ENCODE measurements at places on chromosomes 1 and 21.

GRCh38 chr1:55232448-55233144 lies 17.4 kb upstream of the USP24 start:
- no peak for DNase-seq

DNA sequence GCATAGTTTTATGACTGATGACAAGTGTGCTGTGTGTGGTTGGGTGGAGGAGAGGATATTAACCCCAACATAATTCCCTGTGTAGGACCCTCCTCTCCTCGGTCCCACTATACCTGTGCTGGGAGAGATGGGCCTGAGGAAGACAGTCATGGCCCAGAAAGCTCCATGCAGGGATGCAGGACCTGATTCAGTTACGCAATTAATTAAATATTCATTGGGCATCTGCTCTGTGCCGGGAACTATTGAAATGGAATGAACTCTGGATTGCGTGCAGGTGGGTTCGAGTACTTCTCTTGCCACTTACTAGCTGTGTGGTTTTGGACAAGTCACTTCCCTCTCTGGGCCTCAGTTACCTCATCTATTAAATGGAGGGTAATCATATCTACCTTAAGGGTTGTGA lies 74.6 kb downstream of the CD247 start:
- DNase-seq = no peak

- DNase-seq = no peak
Observed at GRCh38 chr21:33598051-33598450, 9.6 kb upstream of the DONSON start.

DNA sequence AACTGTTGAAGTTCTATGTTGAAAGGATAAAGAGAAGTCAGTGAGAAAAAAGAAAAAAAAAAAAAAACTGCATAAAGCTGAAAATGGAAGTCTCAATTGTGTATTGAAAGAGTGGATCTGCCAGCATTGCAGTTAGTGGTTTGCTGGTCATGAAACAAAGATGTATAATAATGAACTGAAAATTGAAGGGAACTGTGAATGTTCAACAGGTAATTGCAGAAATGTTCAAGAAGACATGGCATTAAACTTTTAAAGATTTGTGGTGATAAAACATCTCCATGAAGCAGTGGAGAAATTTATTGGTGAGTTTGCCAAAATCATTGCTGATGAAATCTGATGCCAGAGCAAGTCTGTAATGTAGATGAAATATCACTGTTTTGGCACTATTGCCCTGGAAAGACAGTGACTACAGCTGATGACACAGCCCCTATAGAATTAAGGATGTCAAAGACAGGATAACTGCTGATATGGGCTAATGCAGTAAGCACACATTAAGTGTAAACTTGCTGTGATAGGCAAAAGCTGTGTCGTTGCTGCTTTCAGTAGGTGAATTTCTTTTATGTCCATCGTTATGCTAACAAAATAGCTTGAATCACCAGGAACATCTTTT lies 71.0 kb downstream of the RD3 start:
- DNase-seq = no peak

DNA sequence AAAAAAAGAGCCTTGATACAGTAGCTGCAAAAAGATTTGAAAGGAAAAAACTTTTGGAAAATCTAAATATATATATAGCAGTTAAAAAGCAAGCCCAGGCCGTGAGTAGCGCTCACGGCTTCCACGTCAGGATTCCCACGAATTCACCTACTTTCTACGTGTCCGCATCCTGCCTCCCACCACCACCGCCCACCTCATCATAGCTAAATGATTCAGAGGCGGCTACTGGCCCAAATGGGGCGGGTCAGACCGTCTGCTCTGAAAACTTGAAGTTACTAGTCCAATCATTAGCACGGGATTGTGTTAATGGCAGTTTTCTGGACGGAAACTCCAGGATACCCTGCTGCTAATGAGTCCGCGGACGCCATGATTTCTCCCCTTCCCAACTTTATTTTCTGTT lies 1.3 kb upstream of the CCSAP start:
- no peak for DNase-seq
